ENCODE measurements at places on chromosomes 2 and 18. TPM values are rescaled to one million over a fixed set of nuclear protein-coding genes. Genes with fewer than 3 reads are reported as not detected.

The LDLRAD4 gene
- total RNA-seq, result 0.88 TPM

The SRD5A2 gene
- total RNA-seq, result not detected

The MLPH gene
- 32.1 TPM for total RNA-seq

The TUBA4B gene
- not detected for total RNA-seq

The FBXO36 gene
- total RNA-seq, result 7.7 TPM

DNA sequence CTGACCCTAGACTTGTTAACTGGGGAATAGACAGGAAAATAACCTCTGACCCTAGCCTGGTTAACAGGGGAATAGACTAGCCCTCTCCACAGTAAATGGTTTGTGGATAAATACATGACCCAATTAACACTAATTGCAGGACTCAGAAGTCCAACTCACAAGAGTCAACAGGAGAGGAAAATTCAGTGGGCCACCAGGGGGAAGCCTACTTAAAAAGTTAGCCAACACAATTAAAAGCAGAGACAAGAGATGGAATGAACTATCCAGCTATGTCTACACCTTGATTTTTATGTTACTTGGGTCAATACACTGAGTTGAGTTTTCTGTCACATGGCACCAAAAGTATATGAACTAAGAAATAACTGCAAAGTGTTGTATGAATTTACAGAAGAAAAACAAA is 158.8 kb upstream of the SLC39A10 start:
- H3K27me3 ChIP-seq, result no peaks in the 10 kb centered on the region
- no peak overlapping the region for H3K4me3 ChIP-seq
- H3K4me1 ChIP-seq, result peaks cover 14% of the 10 kb centered on the region
- no peak for DNase-seq
- H3K36me3 ChIP-seq, result no peaks in the 10 kb centered on the region

- H3K4me1 ChIP-seq, result no peaks in the 10 kb centered on the region
- H3K4me3 ChIP-seq, result no peak overlapping the region
- H3K36me3 ChIP-seq, result no peaks in the 10 kb centered on the region
Observed at GRCh38 chr18:38473535-38473934, 907.9 kb upstream of the CELF4 start.

DNA sequence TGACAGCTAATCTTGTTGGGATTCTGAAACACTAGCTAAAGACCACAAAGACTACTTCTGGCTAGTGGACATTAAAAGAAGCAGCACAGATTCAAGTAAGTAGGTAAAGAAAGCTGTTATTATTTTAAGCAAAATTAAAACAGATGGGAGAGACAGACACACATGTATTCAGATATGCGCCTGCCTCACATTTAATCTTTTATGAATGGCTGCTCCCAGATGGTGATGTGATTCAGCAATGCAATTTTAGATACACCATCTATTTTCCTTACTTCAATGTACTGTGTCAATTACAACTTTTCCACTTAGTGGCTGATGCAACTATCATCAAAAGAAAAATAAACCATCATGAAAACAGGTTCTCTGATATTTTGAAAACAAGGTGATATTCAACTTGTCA is 133.0 kb upstream of the PGAP1 start:
- H3K4me3 ChIP-seq, result no peak overlapping the region
- H3K27me3 ChIP-seq, result no peaks in the 10 kb centered on the region
- DNase-seq, result no peak
- no peak overlapping the region for H3K27ac ChIP-seq

DNA sequence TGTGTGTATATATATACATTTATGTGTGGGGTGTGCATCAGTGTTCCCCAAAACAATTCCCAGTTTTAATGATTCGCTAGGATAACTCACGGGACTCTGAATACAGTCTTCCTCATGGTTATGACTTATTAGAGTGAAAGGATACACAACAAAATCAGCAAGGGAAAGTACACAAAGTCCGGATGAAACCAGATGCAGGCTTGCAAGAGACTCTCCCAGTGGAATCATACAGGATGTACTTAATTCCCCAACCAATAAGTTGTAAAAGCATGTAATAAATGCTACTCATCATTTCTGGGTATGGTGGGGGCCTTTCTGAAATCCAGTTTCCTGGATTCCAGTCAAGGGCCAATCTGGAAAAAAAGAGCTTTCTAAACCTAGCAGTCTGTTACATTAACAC is 654.1 kb upstream of the SYT4 start:
- H3K4me1 ChIP-seq, result no peaks in the 10 kb centered on the region
- H3K27me3 ChIP-seq, result no peaks in the 10 kb centered on the region
- H3K4me3 ChIP-seq, result no peak overlapping the region
- no peaks in the 10 kb centered on the region for H3K36me3 ChIP-seq
- DNase-seq, result no peak

DNA sequence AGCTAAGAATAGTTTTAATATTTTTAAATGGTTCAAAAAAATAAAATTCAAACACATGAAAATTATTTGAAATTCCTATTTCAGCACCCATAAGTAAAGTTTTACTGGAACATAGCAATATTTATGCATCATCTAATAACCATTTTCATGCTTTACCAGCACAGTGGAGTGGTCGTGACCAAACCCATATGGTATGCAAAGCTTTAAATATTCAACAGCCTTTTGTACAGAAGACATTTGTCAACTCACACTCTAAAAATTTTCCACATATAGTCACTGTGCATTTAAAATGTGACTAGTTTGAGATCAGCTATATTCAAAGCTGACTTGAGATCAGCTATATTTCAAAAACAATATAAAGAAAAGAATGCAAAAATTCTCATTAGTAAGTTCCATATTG is 46.2 kb downstream of the PUM2 start:
- H3K36me3 ChIP-seq, result peaks cover 29% of the 10 kb centered on the region
- H3K27me3 ChIP-seq, result no peaks in the 10 kb centered on the region
- H3K4me1 ChIP-seq, result peaks cover 26% of the 10 kb centered on the region
- peak; percentile 77 for DNase-seq
- no peak overlapping the region for H3K4me3 ChIP-seq

DNA sequence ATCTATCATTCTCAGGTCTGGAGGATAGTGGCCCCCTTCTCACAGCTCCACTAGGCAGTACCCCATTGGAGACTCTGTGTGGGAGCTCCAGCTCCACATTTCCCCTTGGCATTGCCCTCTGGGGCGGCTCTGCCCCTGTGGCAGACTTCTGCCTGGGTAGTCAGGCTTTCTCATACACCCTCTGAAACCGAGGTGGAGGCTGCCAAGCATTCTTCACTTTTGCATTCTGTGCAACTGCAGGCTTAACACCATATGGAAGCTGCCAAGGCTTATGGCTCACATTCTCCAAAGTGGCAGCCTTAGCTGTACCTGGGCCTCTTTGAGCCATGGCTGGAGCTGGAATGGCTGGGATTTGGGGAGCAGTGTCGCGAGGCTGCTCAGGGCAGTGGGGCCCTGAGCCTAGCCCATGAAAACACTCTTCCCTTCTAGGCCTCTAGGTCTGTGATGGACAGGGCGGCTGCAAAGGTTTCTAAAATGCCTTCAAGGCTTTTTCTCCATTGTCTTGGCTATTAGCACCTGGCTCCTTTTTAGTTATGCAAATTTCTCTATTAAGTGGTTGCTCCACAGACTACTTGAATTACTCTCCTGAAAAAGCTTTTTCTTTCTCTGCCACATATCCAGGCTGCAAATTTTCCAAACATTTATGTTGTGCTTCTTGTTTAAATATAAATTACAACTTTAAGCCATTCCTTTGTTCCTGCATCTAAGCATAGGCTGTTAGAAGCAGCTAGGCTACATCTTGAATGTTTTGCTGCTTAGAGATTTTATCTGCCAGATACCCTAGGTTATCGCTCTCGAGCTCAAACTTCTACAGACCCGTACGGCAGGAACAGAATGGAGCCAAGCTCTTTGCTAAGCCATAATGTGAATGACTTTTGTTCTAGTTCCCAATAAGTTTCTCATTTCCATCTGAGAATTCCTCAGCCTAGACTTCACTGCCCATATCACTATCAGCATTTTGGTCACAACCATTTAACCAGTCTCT is 206.5 kb downstream of the CPS1 start:
- no peaks in the 10 kb centered on the region for H3K27me3 ChIP-seq
- DNase-seq, result no peak
- H3K4me3 ChIP-seq, result no peak overlapping the region
- H3K36me3 ChIP-seq, result no peaks in the 10 kb centered on the region
- H3K27ac ChIP-seq, result no peak overlapping the region

DNA sequence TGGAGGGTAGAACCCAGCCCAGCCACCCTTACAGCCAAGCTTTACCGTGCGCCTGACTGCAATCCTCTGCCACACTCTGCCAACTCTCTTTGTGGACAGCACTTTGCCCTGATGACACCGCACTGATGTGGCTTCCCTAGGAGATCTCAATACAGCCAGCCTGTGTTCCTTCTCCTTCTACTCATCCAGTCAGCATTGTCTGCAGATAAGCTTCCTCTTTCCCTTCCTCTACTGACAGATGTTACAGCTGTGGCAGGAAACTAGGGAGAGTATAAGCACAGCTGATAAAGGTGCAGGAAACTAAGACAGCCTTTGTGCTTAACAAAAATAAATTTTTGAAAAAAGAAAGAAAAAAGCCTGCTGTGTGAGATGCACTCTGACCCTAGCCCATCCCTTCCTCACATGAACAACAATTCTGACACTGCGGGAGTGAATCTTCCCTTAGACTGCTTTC is 25.0 kb downstream of the CEP68 start:
- no peak for DNase-seq
- H3K4me3 ChIP-seq, result no peak overlapping the region
- H3K27me3 ChIP-seq, result no peaks in the 10 kb centered on the region
- H3K27ac ChIP-seq, result no peak overlapping the region

DNA sequence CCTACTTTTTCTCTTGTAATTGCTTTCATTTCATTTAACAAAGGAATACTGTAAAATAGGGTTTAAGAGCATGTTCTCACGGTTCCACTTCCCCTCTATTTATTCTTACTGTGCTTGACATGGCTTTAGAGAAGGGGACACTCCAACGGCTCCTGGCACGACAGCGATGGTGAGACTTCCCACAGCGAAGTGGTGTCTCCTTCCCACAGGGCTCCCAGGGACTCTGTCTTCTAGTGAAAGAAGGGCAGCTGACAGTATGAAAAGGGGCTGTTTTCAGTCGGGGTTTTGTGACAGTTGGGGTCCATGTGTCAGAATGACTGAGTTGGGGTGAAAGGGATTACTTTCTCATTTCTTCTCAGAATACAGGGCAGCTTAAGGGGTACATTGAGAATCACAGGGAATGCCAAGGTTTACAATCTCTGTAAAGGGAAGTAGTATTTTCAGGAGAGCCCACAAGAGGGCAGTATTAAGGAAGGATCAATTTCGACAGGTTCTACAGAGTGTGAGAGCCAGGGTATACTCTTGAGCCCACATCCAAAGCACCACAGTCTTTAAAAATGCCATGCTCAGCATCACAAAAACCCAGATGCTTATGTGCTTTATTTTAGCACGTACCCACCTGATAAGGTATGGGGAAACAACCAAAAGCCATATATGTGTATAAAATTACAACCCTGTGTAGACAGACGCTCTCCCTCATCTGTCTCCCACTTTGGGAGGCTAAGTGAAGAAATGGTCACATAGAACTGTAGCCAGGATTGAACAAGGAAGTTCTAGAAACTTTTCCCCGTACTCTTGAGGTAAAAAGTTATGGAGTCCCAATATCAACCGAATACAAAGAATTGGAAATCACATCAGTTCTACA is 31.3 kb upstream of the RAPGEF4 start:
- H3K36me3 ChIP-seq, result no peaks in the 10 kb centered on the region
- H3K4me3 ChIP-seq, result no peak overlapping the region
- no peak overlapping the region for H3K27ac ChIP-seq
- no peak for DNase-seq

DNA sequence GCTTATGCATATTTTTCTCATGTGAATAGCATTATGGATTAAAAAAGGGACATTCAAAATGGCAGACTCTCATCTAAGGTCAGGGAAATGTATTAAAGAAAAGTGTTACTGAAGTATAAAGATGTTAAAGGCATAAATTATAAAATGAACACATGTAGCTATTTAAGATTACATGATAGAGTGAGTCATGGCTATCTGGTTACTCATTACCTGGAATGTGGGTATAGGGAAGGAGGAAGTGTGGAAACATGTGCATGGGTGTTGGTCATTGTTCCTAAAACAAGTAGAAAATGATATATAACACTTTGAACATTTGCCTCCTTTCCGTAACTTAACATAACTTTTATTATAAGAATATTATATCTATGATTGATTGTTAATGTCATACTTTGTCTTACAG is 66.4 kb downstream of the MYO1B start:
- H3K4me1 ChIP-seq, result peaks cover 17% of the 10 kb centered on the region
- H3K27me3 ChIP-seq, result no peaks in the 10 kb centered on the region
- DNase-seq, result peak; percentile 69
- no peak overlapping the region for H3K4me3 ChIP-seq
- H3K27ac ChIP-seq, result peak overlapping the region; percentile 50

DNA sequence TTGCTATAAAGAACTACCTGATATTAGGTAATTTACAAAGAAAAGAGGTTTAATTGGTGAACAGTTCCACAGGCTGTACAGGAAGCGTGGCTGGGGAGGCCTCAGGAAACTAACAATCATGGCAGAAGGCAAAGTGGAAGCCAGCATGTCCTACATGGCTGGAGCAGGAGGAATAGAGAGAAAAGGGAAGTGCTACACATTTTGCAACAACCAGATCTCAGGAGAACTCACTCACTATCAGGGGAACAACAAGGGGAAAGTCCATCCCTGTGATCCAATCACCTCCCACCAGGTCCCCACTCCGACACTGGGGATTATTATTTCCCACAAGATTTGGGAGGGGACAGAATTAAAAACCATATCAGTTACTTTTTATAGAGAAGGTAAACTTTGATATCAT is 273.5 kb upstream of the MMADHC start:
- H3K27ac ChIP-seq, result peak overlapping the region; percentile 38
- H3K36me3 ChIP-seq, result no peaks in the 10 kb centered on the region
- H3K27me3 ChIP-seq, result no peaks in the 10 kb centered on the region

DNA sequence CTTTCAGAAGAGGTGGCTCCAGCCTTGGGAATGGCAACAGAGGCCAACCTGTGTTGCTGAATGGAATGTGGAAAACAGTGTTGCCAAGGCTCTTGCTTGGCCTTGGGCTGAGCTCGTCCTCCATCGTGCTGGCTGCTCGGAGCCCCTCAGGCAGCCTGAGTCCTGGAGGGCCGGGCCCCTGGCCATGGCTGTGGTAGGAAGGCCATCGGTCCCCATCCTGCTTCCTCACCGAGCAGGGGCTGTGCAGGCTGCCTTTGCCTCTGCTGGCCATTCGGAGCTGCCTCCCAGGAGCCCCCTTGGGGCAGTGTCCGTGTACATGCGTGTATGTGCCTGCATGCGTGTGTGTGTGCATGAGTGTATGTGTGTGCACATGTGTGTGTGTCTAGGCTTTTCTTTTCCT is 178.2 kb downstream of the KLHL29 start:
- H3K27ac ChIP-seq, result no peak overlapping the region
- no peaks in the 10 kb centered on the region for H3K36me3 ChIP-seq
- no peak for DNase-seq
- H3K4me1 ChIP-seq, result peaks cover 15% of the 10 kb centered on the region
- no peak overlapping the region for H3K4me3 ChIP-seq

- peaks cover 48% of the 10 kb centered on the region for H3K27me3 ChIP-seq
- H3K4me1 ChIP-seq, result peaks cover 12% of the 10 kb centered on the region
- no peaks in the 10 kb centered on the region for H3K36me3 ChIP-seq
- DNase-seq, result no peak
Observed at GRCh38 chr2:219511547-219512325, 2.5 kb upstream of the ASIC4 start.
